Body of pancreas (tissue), 4 donors: ENCODE measurements at places on chromosomes 13 and 19. TPM values are rescaled to one million over a fixed set of nuclear protein-coding genes. Genes with fewer than 3 reads are reported as not detected.
A peak's percentile ranks its signal among the peaks of the same experiment; 100 is the strongest.

DNA sequence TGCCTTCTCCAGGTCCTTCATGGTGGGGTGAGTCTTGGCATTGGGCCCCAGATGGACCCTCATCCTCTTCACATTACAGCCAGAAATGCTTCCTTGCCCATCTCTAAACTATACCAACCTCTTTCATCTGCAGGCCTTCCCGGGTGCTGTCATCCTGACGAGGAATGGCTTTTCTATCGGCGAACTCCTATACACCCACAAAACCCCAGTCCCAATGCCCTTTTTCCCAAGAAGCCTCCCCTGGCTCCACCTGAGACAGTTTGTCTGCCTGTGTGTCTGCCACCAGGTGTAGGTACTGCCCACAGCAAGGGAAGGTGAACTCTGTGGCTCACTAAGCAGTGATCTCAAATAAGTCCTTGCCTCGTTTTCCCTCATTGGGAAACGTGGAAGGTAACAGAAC is 55.3 kb downstream of the PTPRS start:
- H3K4me1 ChIP-seq: peaks cover 35% of the 10 kb centered on the region
- no peaks in the 10 kb centered on the region for H3K36me3 ChIP-seq
- no peaks in the 10 kb centered on the region for H3K27me3 ChIP-seq
- DNase-seq: no peak

- peaks cover 42% of the 10 kb centered on the region for H3K4me1 ChIP-seq
- no peak overlapping the region for H3K4me3 ChIP-seq
- peak; percentile 36 for DNase-seq
- no peaks in the 10 kb centered on the region for H3K36me3 ChIP-seq
Measured at GRCh38 chr19:5949792-5950305, 28.1 kb downstream of the RANBP3 start.

GRCh38 chr13:49749848-49750247 is 42.6 kb downstream of the KPNA3 start:
- no peaks in the 10 kb centered on the region for H3K36me3 ChIP-seq
- H3K4me3 ChIP-seq: no peak overlapping the region
- peaks cover 13% of the 10 kb centered on the region for H3K4me1 ChIP-seq

DNA sequence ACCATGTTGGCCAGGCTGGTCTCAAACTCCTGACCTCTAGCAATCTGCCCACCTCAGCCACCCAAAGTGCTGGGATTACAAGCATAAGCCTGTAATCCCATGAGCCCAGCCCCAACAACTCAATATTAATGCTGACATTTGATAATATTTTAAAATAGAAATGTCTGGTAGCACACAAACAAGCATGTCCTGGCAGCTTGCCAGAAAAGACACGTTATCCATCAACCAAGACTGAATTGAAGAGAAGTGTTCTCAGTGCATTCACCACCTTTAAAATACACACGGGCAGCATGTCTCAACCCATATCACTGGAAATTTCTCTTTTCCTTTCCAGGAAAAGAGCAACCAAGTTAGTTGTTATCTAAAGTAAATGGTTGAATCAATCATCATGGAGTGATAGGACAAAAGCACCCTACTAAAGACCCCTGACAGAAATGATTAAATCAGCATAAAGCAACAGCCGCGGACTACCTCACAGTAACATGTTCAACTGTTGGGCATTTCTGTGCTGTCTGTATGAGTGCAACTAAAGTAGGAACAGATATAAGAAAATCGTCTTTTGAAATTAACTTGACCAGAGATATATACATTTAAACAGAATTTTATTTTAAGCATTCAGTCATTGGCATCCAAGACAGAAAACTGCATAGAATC is 25.0 kb downstream of the LHFPL6 start:
- H3K27ac ChIP-seq: no peak overlapping the region
- no peaks in the 10 kb centered on the region for H3K36me3 ChIP-seq

GRCh38 chr19:45471111-45471930 is 3.5 kb downstream of the FOSB start:
- no peak overlapping the region for H3K4me3 ChIP-seq
- no peak for DNase-seq
- H3K27me3 ChIP-seq: no peaks in the 10 kb centered on the region

- H3K4me1 ChIP-seq: no peaks in the 10 kb centered on the region
- H3K36me3 ChIP-seq: no peaks in the 10 kb centered on the region
- no peaks in the 10 kb centered on the region for H3K27me3 ChIP-seq
- no peak overlapping the region for H3K4me3 ChIP-seq
- no peak for DNase-seq
- no peak overlapping the region for H3K27ac ChIP-seq
Measured at GRCh38 chr13:77583581-77583980, 48.1 kb downstream of the SCEL start.

GRCh38 chr13:73397496-73398305 is 338.9 kb downstream of the KLF5 start:
- no peak overlapping the region for H3K27ac ChIP-seq
- no peaks in the 10 kb centered on the region for H3K36me3 ChIP-seq
- no peaks in the 10 kb centered on the region for H3K27me3 ChIP-seq

DNA sequence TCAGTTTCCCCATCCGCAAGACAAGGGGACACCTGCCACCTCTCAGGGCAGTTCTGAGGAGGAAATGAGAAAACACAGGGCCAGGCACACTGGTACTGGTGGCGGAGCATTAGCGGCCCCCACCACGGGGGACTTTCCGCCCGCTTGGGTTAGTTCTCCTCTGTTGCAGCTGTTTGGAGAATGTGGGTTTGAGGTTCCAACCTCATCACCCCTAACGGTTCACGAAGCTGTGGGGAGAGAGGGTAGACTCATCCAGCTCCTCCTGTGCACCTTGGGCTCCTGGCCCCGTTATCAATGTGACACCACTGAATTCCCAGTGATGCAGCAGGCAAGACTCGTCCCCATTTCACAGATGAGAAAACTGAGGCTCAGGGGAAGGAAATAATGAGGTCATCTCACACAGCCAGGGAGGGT is 10.3 kb downstream of the PTPRS start:
- H3K4me1 ChIP-seq: no peaks in the 10 kb centered on the region
- no peaks in the 10 kb centered on the region for H3K27me3 ChIP-seq
- no peak overlapping the region for H3K27ac ChIP-seq
- no peak overlapping the region for H3K4me3 ChIP-seq
- no peaks in the 10 kb centered on the region for H3K36me3 ChIP-seq
- DNase-seq: no peak

DNA sequence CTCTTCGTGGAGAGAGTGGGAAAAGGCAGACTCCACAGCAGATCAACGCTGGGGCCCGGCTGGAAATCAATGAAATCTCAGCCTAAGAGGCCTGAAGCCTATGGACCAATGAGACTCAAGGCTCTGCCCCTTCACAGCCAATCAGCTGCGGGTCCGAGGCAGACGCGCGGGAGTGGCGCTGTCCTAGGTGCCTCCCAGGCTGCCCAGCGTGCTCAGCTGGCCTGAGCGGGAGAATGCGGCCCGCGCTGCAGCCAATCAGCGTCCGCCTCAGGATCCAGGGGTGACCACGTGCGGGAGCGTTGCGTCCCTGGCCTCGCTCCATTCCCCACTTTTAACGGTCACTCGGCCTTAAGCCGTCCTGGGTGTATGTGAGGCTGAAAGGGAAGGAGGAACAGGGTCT is at the start of gene ZBTB32:
Gene ZBTB32 (plus strand): TSS at position 341 of the 400 bp plus-strand sequence. CDS start 10,069 bp downstream, outside the sequence.
- peaks cover 15% of the 10 kb centered on the region for H3K4me1 ChIP-seq
- H3K27ac ChIP-seq: peak within 1 kb of the TSS; percentile 81
- H3K27me3 ChIP-seq: no peaks in the 10 kb centered on the region
- no peak for DNase-seq

DNA sequence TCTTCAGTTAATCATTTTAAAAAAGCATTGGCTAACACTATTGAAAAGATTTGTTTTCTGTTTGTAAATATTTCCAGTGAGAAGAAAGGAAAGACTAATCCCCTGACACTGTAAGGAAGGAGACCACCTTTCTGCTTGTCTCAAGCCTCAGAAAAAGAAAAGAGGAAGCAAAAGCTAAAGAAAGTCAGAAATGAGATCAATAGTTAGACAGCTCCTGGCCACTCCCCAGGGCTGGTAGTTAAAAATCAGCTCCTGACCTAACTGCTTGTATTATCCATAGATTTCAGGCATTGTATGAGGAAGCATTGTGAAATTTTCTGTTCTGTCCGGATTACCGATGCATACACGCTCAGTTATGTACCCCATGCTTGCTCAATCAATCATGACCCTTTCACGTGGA is 76.6 kb downstream of the ZNF486 start:
- no peak for DNase-seq
- H3K4me1 ChIP-seq: peaks cover 6% of the 10 kb centered on the region

DNA sequence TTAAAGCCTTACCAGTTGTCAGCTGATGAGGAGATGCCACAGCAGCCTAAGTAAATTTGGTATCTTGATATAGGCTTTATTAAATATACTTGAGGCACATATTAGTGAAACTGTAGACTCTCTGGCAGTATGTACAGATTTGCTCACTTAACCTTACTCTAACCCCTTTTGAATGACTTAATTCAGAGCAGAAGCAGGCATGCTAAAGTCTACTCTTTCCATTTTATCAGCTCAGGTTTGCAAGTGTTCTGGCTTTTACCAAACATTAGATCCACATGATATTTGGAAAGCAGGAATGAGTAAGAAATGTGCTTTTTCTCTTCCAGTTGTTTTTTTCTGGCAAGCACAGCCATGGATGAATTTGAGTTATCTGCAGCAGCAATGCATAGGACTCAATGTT is 541.0 kb upstream of the PCDH9 start:
- H3K27me3 ChIP-seq: no peaks in the 10 kb centered on the region
- H3K4me1 ChIP-seq: no peaks in the 10 kb centered on the region
- no peak overlapping the region for H3K4me3 ChIP-seq
- H3K36me3 ChIP-seq: no peaks in the 10 kb centered on the region

- H3K27me3 ChIP-seq: no peaks in the 10 kb centered on the region
- no peak for DNase-seq
- no peaks in the 10 kb centered on the region for H3K36me3 ChIP-seq
- H3K27ac ChIP-seq: no peak overlapping the region
- no peak overlapping the region for H3K4me3 ChIP-seq
Measured at GRCh38 chr13:55359067-55359466, 1781.7 kb upstream of the PRR20A start.

DNA sequence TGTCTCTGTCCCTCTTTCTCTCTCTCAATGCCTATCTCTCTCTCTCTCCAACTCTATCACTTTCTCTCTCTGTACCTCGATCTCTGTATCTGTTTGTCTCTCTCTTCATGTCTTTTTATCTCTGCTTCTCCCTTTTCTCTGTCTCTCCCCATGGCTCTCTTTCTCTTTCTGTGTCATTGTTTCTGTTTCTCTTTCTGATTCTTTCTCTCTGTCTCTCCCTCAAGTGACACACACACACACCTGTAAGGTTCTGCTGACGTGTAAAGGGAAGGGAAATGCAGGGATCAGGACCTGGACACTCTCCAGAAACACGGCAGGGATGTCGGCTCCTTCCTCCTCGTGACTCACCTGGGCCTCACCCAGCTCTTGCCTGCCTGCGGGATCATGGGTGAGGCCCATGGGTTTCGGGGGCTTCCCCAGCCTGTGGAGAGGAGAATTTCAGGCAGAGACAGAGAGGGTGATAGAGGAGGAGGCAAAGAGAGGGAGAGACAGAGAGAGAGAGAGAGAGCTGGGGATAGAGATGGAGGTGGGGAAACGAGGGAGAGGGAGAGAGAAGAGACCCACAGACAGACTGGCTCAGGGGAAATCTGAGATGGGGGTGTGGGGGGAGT is 5.4 kb upstream of the PLAUR start:
- no peak overlapping the region for H3K27ac ChIP-seq
- no peaks in the 10 kb centered on the region for H3K27me3 ChIP-seq
- peaks cover 6% of the 10 kb centered on the region for H3K4me1 ChIP-seq
- H3K4me3 ChIP-seq: no peak overlapping the region

Gene ATP12A
- total RNA-seq: under 0.01 TPM

Gene RB1
- 20.5 TPM for total RNA-seq

Gene COX7A1
- total RNA-seq: 29.0 TPM

Gene MYBPC2
- total RNA-seq: not detected

Gene CLEC17A
- total RNA-seq: not detected

Gene SLC25A15
- 4.6 TPM for total RNA-seq

Gene IFNL4
- total RNA-seq: not detected

Gene KLHL1
- total RNA-seq: not detected

Gene TPM4
- 162 TPM for total RNA-seq
